ENCODE measurements at places on chromosomes 13 and 19.

DNA sequence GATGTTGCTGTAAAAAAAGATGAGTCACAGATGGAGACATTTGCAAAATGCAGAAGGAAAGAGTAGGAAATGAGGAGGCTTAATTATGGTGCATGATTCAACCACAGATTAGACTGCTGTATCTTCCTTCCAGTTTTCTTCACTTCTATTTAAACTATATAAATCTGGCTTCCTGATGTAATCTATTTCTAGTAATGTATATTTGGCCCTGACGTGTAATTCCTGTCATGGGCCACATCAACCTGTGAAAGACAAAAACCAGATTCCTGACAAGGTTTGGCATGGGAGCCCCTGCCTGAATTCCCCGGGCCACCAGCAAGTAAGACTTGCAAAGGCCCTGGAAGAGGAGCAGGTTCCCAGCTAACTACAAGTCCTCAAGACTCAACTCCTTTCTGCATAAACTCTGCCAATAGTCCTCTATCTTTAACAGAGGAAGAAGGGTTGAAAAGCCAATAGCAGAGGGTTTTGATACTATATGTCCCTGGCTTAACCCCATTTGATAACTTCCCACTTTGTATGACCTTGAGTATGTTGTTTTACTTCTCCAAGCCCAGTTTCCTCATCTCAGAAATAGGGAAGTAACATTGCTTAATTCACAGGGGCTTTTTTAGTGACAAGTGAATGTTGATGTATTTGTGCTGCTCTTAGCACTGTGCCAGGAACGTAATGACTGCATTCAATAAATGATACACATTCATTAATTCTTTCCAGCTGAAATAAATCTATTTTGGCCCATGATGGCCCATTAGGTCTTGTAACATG lies 172.7 kb downstream of the SPRY2 start:
- DNase-seq: no peak

DNA sequence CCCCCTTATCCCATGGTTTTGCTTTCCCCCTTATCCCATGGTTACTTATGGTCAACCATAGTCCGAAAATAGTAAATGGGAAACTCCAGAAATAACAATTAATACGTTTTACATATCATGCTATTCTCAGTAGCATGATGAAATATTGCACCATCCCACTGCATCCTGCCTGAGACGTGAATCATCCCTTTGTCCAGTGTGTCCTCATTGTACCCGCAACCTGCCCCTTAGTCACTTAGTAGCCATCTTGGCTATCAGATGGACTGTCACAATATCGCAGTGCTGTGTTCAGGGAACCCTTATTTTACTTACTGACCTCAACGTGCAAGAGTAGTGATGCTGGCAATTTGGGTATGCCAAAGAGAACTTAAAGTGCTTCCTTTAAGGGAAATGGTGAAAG lies 10.5 kb upstream of the NBEA start:
- no peak for DNase-seq

GRCh38 chr13:24271601-24272451 lies 37.6 kb upstream of the C1QTNF9 start:
- DNase-seq: peak; percentile 75

DNA sequence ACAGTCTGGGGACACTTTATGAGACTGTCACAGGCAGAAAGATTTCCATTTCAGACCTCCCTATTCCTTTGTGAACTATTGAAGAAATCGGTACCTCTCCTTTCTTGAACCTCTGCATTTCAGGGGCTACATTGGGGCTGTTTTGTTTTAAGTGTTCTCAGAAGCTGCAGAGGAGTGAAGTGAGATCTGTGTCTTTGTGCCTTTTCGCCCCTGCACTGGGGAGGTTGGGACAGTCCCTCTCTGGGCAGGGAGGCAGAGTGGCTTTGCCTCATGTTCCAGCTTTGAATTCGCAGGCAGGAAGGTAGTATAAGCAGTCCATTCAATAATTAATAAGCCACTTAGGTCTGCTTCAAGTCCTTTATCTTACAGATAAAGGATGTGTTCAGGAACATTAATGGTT lies 9.5 kb upstream of the AMER2 start:
- no peak for DNase-seq

DNA sequence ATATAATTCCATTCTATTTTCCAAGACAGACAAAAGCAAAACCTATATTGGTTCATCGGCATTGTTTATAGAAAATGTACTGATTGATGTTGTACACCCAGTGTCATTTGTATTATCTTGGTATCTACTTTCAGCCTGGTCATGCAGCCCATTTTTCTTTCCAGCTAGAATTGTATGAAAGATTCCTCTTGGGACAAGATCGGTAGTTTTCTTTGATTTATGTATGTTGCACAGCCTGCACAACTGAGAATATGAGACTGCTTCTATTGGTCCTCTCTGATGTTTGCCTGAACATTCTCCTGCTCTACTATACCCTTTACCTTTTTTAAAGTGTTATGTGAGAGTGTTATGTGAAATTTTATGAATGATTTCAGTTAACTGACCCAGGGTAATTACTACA lies 487.7 kb upstream of the PRR20A start:
- no peak for DNase-seq

DNA sequence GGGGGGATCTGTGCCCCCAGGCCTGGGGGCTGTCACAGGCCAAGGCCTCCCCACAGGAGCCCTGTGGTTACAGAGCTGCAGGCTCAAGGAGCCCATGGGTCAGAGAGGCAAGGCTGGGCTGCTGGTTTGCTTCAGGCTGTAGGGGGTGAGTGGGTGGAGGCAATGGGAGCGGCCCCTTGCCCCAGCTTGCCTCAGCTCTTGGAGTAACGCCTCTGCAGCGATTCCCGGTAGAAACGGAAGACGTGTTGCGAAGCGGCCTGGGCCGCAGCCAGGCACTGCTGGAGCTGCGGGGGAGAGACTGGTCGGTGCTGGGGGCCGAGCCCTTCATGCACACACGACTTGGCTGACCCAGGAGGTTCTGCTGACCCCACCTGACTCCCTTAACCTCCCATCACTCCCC lies 10.1 kb downstream of the TMEM91 start:
- DNase-seq: no peak

DNA sequence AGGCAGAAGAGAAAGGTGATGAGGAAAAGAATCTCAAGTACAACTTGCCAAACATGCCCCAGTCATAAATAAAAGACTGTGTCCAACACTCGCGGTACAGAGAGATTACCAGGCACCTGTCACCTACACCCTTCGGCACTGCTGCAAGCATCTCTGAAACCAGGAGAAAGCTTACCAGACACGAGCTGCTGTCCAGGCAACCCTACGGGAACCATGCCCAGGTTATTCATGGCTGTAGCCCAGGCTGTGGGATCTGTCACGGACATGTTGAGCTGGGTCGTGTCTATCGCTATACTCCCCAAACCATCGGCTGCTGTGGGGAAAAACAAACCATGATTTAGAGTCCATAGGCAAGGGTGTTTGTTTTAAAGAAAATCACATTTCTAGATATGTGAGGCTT lies 375.0 kb downstream of the ENOX1 start:
- DNase-seq: no peak

DNA sequence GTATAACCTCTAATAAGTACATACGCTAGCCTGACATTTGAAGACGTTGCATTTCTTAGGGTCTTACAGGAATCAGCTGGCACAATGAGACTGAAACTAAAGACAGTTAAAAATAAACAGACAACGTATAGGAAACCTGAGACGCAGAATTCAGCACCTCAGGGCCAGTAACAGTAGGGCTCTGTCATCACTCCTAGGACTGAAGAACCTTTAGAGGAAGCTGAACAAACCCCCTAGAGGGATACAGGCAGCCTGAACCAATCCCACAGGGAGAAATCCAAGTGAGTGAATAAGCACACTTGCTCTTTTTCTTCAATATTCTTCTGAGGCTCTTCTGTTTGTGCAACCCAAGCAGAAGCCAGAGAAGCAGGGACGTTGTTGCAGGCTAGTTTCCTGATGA lies 53.9 kb upstream of the KLHL1 start:
- no peak for DNase-seq

DNA sequence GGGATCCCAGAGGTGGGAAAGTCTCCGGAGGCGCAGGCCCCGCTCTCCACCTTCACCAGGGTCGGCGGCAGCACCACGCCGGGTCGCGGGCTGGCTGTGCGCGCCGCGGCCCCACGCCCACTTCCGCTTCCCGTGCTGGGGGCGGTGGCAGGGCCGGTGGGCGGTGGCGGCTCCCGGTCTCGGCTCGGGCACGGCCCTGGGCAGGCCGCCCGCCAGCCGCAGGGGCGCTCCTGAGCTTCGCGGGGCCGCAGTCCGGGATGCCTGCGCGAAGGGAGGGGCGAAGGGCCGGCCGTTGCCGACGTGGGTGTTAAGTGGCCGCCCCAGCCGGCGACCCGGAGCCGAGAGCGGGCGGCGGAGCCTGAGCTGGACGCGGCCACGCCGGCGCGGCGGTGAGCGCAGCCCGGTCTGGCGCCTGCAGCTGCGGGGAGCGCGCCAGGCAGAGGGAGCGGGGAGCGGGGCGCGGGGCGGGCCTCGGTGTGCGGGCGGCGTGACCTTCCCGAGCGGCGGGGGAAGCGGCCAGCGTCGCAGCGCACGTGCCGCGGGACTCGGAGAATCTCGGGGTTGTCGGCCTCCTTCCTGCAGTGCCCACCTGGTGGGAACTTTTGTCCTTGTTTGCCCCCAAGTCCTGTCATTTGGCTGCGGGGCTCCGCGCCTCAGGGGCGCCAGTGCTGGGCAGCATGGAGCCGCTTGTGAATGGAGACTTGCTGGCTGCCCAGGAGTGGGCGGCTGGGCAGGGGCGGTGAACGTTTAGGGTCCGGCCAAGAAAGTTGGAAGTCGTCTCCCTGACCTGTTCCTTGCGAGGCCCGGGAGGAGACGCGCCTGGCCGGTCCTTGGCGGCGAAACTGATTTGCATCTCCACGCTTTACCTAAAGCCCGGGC lies at the start of gene SLC25A15:
TSS of gene SLC25A15 (plus strand) at position 337 of the 879 bp plus-strand sequence. CDS start 3,616 bp downstream, outside the sequence.
- DNase-seq: peak; percentile 83

GRCh38 chr13:25018729-25019115 lies 77.2 kb upstream of the PABPC3 start:
- no peak for DNase-seq

GRCh38 chr13:79312340-79312855 lies 93.7 kb downstream of the RBM26 start:
- no peak for DNase-seq

Measured in DND-41 (cell line).